ENCODE measurements at places on chromosomes 3 and 15. TPM values are rescaled to one million over a fixed set of nuclear protein-coding genes. Genes with fewer than 3 reads are reported as not detected.

Gene BLOC1S6
- total RNA-seq = 26.3 TPM

Gene C3orf85
- not detected for total RNA-seq

Gene GOLGA8M
- not detected for total RNA-seq

Gene SPINK8
- total RNA-seq = not detected

Gene SERINC4
- total RNA-seq = 0.19 TPM

Gene SPTSSB
- total RNA-seq = 7.5 TPM

Gene HCN4
- not detected for total RNA-seq

All from airway epithelial cell (primary cell).